Right cardiac atrium (tissue), 5 donors: ENCODE measurements at places on chromosomes 16 and 17. TPM values are rescaled to one million over a fixed set of nuclear protein-coding genes. Genes with fewer than 3 reads are reported as not detected.

- DNase-seq, result no peak
These were observed 80.2 kb downstream of the CACNG1 start for GRCh38 chr17:67124450-67125148.

WNT9B gene
- 3.5 TPM for total RNA-seq

- no peak for DNase-seq
These were observed 6.2 kb downstream of the FOXK2 start for GRCh38 chr17:82525712-82526111.

SMTNL2 gene
- total RNA-seq, result 20.8 TPM
